COR-L47 (cell line): ENCODE measurements at places on chromosomes 3 and 15.

DNA sequence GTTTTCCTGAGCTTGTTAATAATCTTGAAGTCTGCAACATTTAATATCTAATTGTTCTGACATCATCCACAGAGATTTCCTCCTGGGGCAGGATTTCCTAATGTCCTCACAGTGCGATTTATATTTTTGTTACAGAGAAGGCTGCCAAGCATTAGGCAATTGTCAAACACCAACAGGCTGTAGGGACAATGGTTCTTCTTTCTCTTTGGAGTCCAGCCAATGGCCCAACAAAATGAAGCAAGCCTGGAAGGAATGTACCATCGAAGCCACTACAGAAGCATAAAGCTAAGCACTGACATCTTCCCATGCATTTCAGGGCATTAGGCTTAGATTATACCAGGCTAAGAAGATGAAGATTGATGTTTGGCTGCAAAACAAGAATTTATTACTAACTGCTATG lies 173.0 kb upstream of the FRMD4B start:
- no peak for DNase-seq

DNA sequence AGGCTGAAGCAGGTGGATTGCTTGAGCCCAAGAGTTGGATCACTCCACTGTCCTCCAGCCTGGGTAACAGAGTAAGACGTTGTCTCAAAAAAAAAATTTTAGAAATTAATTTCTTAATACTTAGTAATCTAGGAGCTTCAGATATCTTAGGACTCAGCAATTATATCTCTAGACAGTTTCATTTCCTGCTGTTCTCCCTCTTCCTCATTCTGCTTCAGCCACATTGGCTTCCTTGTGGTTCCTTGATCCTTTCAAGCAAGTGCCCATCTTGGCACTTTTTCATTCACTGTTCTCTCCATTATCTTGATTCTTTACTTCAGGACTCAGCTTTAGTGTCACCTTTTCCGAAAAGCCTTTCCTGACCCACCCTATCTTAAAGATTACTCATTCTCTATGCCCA lies 22.5 kb downstream of the TMEM202 start:
- DNase-seq: no peak

DNA sequence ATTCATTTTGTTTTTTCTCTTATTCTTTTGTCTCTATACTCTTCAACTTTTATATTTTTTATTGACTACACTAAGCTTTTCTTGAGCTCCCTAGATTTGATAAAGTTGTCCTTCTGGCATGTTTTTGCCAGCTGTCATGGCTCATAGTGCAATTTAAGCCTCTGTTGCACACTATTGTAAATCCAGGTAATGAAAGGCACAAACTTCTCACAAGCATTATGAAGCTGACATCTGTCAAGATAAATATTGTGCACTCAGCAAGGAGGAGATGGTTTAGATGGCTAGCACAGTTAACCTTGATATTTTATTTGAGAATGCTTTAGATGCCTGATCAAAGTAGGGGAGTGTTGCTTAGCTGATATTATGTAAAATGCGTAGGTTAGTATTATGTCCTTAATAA lies 1280.9 kb downstream of the NSUN3 start:
- no peak for DNase-seq

GRCh38 chr3:63731866-63732265 lies 79.4 kb downstream of the SNTN start:
- DNase-seq: no peak

DNA sequence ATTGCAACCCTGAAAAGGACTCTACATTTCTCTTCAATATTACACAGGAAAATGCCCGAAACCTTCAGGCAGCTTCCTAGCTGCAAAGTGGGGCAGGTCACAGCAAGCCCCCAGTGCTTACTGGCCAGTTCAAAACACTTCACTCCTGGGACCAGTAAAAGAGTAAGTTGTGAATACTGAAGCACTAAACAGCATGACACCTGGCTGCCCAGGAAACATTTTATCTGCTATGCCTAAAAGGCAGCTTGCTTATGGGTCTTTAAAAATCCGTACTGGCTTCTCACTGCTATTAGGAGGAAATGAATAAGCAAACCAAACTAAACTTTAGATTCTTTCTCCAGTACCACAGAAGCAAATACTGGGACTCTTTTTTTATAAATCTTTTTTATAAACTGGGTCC lies 457.9 kb upstream of the ALCAM start:
- DNase-seq: no peak

DNA sequence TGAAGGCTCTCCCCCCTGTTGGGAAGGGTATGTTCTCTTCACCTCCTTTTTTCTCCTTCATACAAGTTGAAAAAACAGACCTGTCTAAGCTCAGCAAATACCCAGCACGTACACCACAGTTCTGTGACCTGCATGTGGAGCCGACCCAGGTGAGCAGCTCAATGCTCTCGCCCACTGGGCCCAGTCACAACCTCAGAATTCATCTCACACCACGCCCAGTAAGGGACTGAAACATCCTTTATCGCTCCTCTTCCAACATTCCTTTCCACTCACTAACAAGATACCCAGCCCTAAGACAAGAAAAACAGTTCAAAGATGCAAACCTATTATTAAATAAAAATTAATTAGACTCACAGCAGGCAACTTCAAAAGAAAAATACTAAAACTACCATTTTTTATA lies 68.9 kb downstream of the FOXP1 start:
- no peak for DNase-seq

DNA sequence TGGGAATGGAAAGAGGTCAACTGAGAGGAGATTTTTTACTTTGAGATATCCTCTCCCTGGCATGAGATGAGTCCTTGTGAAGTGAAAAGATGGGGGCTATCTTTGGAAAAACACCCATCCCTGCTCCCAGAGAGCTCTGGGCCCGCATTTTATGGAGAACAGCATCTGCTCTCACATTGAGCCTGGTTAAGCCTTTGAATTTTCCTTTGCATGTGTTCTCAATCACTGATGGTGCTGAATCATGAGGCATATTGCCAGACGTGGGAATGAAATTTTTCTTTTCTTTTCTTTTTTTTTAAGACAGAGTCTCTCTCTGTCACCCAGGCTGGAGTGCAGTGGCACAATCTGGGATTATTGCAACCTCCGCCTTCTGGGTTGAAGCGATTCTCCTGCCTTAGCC lies 24.4 kb downstream of the TMEM45A start:
- no peak for DNase-seq

- no peak for DNase-seq
These were observed 22.9 kb downstream of the RAB8B start for GRCh38 chr15:63212050-63213004.

DNA sequence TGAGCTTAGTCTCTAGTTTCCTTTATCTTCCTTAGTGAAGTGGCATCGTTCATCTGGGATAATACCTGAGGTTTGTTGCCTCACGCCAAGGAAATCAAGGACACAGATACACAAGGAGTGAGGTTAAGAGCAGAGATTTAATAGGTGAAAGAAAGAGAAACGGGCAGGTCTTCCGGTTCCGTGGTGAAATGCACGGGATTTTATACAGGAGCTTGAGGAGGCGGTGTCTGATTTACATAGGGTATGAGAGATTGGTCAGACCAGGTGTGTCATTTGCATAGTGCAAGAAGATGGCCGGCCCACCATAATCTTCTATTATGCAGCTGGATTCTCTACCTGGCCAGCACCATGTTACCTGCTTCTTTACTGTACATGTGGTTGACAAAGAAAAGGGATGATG lies 17.2 kb downstream of the ARRDC4 start:
- DNase-seq: no peak

DNA sequence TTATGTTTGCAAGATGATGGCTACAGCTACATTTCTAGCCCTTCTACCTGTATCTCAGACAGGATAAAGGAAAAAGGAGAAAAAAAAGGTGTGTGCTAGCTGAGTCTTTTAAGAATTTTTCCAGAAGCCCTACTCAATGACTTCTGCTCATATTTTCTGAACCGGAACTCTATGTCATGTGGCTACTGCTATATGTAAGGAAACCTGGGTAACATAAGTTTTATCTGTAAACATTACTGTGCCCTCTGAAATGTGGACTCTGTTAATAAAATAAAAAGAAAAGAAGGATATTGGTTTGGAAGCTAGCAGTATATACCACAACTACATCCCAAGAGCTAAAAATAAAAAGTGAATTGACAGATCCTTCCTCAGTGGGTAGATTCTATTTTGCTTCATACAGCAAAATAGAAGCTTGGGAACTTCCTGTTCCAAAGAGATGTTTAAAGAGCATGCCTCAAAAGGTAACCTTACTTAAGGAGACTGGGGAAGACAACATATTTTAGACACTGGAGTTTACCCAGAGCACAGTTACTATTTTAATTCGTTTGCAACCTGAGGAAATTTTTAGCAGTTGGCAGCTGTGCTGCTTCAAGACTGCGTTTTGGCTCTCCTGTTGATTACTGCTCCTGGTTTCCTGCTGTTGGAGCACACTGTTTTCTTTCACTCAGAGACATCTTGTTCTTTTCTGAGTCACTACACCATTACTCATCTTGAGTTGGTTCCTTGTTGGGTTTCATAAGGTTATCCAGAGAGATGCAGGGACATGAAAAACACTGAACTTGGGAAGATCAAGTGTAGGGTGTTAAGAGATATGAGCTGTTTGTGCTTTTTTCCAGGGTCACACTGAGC lies 280.7 kb downstream of the NFKBIZ start:
- no peak for DNase-seq

DNA sequence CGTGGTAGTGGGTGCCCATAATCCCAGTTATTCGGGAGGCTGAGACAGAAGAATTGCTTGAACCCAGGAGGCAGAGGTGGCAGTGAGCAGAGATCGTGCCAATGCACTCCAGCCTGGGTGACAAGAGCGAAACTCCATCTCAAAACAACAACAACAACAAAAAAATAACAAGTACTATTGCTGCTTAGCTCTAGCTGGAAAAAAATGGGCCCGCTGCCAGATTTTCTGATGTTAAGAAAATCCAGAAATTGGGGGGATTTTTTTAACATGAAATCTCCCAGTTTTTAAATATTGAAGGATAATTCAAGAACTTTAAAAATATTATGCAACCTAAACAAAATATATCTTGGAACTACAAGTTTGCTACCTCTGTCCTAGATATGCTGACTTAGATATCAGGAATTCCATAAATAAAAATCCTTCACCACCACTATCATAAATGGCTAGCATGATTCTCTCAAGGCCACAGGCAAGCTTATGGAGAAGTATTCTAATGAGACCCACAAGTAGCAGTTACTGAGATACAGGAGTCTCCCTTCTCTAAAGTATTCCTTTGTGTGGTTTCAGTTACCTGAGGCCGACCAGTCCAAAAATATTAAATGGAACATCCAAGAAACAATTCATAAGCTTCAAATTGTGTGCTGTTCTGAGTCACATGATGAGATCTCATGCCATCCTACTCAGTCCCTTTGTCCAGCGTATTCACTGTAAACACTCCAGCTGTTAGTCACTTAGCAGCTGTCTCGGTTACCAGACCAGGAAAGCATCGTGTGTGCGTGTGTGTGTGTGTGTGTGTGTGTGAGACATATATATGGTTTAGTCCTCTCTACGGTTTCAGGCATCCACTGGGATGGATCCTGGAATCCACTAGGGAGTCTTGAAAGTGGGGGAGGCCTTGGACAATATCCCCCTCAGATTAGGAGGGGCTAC lies 277.2 kb downstream of the TBL1XR1 start:
- peak; percentile 95 for DNase-seq

GRCh38 chr15:68631601-68632051 lies 52.8 kb downstream of the CORO2B start:
- peak; percentile 48 for DNase-seq

DNA sequence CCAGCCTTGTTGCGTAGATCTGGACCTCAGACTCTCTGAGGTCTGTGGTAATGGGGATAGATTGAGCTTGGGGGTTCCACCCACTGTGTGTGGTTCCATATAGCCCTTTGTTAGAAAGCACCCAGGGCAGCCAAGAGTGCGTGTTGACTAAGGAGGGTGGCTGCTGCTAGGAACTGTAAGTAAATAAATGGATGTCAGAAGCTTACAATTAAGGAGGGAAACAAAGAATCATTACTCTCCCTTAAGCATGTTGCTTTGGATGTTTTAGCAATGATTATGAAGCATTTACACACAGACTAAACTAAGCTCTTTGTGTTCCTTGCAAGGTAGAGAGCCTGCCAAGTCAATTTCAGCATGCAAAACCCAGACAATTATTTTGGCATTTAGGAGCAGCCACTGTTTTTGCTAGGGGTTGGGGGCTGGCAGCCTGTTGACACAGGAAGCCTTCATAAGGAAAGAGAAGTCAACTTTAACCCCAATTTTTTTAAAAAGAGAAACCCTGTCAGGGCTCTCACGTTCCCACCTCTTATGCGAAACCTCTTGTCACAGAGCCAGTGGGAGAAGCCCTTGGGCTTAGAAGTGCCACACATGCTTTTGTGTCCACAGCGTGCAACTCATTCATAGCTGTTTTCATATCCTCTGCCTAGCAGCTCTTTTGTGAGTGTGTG lies 127.8 kb downstream of the CMSS1 start:
- peak; percentile 92 for DNase-seq

GRCh38 chr3:152835601-152836102 lies 721 bp downstream of the P2RY1 start:
- DNase-seq: peak; percentile 46

DNA sequence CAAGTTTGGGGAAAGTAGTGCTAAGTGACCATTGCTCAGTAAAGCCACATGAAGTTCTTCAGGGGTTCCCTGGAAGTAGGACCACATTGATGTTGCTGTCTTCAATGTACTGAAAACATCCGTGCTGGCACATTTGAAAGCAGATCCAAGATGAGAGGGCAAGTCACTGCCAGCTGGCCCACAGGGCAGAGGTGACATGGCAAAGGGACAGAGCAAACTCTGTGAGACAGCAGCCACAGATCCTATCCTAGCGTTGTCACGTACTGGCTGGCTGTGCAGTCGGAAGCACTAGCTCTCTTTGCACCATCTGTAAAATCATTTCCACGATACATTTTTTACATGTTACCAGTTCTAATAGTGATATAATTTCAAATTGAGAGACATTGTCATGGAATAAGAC lies 13.8 kb downstream of the MUC13 start:
- DNase-seq: no peak

DNA sequence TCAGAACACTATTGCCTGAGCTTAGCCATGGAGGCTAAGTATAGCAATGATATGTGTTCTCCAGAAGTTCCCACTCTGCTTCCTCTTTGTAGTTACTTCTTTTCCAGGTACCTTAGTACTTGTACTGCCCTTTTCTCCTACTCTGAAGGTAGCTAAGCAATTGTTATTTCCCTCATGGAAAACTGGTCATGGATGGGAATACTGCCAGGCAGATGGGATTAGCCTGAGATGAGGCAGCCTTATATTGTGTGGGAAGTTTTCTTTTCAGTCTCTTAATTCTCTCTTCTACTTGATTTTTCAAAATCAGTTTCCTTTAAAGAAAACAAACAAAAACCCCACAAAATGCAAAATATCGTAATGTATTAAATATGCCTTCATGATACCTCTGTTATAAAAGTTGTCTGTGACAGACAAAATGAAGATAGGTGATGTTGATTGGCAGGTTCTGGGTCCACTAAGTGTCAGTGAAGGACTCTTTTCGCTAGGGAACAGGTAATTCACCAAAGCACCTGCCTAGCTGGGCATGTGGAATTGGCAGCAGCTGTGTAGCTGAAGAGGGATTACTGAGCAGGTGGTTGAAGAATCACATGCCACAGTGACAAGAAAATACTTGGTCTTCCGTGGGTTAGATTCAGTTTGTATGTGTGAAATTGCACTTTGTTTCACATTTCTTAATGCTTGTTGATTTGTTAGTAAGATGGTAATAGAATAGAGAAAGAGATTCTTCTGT lies 4.1 kb downstream of the ZNF609 start:
- DNase-seq: peak; percentile 61

GRCh38 chr3:41328926-41329325 lies 129.6 kb downstream of the CTNNB1 start:
- no peak for DNase-seq
